CD8-positive, alpha-beta memory T cell (primary cell): ENCODE measurements at places on chromosomes 2 and 18. TPM values are rescaled to one million over a fixed set of nuclear protein-coding genes. Genes with fewer than 3 reads are reported as not detected.

IL1F10 gene
- total RNA-seq = not detected

GRCh38 chr2:30897539-30897938 lies 90.3 kb upstream of the CAPN13 start:
- DNase-seq = no peak

- DNase-seq = peak; percentile 19
These were observed 48.8 kb upstream of the LPIN2 start for GRCh38 chr18:3061581-3062312.

- no peak for DNase-seq
These were observed 65.6 kb upstream of the STON1 start for GRCh38 chr2:48464264-48464795.

DNA sequence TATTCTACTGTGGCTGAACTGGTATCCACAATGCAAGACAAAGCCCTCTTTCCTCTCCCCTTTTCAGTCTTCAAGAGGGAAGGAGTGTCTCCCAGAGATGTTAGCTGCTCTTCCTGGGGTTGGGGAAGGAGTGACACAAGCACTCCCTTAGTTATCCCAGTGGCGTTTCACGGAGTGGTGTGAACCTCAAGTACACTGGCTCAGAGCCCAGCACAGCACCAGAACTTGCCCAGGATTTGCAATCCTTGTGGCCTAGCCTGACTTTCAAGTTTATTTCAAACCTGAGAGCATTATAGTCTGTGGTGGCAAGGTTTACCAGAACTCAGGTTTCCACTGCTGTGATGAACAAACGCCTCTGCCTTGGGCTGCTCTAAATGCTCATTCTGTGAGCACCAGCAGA lies 162.5 kb downstream of the CCDC102B start:
- DNase-seq = no peak

DNA sequence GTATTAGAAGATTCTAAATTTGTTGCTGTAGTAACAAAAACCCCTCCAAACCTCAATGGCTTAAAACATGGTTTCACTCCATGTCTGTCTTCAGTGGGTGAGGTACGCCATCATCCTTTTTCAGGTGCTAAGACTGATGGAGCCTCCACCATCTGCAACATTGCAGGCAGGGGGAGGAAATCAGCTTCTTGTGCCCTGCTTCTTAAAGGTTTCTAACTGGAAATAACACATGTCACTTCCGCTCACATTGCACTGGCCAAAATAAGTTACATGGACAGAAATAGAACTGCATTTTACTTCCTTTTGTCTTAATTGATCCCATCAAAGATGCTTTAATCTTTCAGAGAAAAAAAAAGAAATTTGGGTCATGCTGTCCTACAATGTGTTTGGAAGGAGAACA lies 94.1 kb downstream of the GALNT3 start:
- DNase-seq = no peak

GRCh38 chr2:74373985-74374384 lies 6.1 kb downstream of the DCTN1 start:
- no peak for DNase-seq

- DNase-seq = no peak
These were observed 92.6 kb downstream of the ACTR2 start for GRCh38 chr2:65320042-65320725.

DNA sequence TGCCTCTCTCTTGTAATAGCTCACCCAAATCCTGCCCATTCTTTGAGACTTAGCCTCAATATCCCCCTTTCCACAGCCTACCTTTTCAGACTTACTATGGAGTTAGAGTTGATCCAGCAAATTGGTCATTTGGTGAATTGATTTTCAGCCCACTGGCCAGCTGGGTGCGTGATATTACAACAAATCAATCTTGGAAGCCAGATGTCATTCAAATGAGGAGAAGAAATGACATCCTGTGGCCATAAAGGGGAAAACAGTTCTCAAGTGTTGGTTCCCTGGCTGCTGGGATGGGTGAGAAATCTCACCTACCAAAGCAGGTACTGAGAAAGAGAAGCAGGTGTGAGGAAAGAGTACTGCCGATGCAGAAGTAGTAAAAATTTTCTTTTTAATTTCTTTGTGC lies 36.7 kb upstream of the FOXI3 start:
- DNase-seq = no peak

GRCh38 chr2:26883956-26884355 lies 36.0 kb downstream of the DPYSL5 start:
- no peak for DNase-seq

GRCh38 chr18:37306432-37306831 lies 259.2 kb downstream of the CELF4 start:
- DNase-seq = no peak
